ENCODE measurements at places on chromosomes 7 and 10.

GRCh38 chr7:2483494-2483893 is 7.3 kb upstream of the GRIFIN start:
- DNase-seq = peak; percentile 56

- DNase-seq = no peak
Measured at GRCh38 chr7:132422502-132423111, 153.7 kb downstream of the PLXNA4 start.

DNA sequence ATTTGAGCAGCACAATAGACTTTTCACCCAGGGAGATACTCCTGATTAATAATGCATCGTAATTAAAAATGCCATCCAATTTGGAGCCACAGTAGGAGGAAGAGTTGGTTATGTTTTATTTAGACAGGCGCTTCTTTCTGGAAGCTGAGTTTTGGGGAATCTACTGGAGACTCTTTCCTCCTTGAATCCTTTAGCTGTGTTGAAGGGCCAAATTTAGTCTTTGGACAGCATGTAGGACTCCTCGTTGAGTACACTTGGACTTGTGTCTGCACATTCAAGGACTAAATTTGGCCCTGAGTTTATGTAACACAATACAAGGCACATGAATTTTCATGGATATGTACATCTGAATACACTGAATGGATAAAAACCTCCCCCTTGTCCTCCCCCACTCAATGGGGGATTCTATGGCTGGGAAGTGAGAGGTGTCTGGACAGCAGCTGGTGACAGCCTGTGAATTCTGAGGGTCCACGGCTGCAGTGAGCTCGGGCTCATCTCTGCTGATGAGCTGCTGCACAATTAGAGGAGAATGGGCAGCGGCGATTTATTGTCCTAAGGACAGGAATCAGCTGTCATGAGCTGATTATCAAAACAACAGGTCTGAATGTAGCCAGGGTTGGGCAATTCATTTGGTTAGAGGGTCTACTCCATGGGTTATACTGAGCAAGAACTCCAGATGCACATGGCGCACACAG is 95.2 kb downstream of the PRTFDC1 start:
- no peak for DNase-seq

GRCh38 chr7:21358648-21359047 is 69.2 kb upstream of the SP4 start:
- no peak for DNase-seq

- DNase-seq = no peak
Measured at GRCh38 chr7:80153446-80153845, 18.8 kb downstream of the GNAI1 start.

GRCh38 chr7:158541346-158542010 is 46.1 kb downstream of the PTPRN2 start:
- no peak for DNase-seq

- no peak for DNase-seq
Measured at GRCh38 chr7:92988941-92989545, 128.7 kb downstream of the SAMD9 start.

DNA sequence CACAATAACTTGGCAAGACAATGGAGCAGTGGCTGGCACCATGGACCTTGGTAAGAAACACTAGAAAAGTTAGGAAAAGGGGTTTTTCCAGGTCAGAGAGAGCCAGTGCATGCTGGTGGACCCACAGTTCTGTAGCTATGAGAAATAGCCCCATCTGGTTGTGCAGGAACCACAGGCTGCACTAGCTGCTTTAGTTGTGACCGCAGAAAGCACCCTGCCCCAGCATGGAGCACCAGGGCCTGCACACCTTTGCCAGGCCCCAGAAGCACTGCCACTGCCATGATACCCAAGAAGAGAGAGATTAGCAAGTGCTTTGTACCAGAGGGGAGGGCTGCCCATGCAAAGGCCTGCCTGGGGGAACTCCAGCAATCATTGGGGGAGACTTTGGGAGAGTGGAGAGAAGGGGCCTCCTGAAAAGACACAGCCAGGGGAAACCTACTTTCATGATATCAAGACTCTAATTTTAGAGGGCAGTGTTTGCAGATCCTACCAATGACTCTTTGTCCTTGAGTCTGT is 256.1 kb upstream of the C7orf33 start:
- DNase-seq = no peak

GRCh38 chr10:122648599-122649428 is 50.8 kb downstream of the C10orf120 start:
- DNase-seq = peak; percentile 56

DNA sequence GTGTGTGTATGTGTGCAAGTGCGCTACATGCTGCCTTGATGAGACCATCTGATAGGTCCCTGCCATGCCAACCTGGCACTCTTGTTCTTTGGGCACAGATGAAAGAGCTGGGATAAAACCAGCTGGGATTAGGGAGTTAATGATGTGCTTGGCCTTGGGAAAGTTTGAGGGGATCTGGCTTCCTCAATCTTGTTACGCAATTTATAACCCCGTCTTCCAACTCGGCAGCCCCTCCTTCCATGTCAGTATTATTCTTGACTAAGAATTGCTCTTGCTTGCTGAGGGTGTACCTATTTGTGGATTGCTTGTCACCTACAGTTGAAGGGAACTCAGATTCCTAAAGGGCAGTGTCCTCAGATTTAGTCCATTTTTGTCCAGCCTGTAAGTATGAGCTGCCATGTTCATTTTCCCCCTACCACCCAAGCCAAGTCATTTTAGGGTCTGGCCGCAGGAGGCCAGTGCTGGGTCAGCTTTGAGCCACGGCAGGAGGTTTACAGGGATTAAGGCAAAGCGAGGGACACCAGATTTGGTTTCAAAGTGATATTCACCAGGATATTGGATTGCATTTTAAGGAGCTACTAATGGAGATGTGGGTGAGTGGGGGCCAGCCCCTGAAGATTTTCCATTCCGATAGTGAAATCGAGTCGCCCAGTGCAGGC is 34.1 kb upstream of the KCNMA1 start:
- DNase-seq = no peak

GRCh38 chr10:79162861-79163665 is 94.3 kb downstream of the ZMIZ1 start:
- no peak for DNase-seq

DNA sequence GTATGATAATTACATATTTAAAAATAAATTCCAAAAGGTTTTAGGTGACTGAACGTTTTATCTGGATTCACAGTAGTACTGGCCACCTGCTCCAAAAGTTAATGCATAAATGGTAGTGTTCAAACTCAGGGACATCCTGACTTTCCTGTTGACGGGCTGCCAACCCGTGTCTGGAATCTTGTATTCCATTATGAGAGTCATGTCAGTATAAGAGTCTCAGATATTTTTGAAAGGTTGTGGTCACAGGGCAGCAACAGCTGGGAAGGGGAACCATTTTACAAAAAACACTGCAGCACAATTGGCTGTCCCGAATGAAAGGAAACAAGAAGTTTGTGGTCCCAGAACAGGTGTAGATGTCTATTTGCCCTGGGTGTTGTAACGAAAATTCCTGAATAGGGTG is 2.8 kb downstream of the TDRD1 start:
- no peak for DNase-seq

DNA sequence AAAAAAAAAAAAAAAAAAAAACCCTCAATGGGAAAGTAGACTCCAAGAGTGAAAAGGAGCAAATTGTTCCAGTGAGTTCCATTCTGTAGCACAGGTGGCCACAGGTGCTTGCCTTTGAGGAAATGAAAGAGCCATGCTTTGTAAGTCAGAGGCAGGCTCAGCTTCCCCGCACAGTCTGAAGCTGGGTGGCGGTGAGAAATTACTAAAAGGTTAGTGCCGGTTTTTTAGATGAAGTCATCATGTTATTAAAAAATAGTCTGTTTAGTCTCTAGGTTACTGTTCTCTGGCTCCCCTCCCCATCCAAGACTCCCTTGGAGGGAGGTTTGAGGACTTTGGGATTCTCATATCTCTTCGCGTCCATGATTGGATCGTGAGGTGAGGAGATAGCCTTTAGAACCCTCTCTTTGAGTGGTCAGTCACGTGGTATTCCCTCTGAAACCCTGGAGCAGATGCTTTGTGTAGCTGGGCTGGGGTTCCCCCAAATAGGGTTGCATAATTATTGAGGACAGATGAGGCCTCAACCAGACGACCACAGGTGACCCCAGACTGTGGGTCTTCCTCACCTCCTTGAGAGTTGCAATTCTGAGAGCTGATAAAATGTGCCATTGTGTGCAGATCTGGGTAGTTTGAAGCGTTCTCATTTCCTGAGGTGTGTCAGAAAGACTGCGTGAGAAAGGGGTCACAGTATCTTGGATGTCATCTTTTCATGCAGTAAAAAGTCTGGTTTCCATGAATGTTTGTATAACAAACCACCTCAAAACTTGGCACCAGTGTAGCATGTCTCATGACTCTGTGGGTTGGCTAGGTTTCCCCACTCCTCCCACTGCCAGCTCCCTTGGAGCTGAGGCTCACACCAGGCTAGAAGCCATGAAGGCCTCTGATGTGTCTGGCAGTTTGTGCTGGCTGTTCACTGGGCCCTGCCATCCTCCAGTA is 27.1 kb downstream of the OGDH start:
- DNase-seq = no peak

GRCh38 chr7:31019509-31019908 is 32.6 kb upstream of the ADCYAP1R1 start:
- no peak for DNase-seq

DNA sequence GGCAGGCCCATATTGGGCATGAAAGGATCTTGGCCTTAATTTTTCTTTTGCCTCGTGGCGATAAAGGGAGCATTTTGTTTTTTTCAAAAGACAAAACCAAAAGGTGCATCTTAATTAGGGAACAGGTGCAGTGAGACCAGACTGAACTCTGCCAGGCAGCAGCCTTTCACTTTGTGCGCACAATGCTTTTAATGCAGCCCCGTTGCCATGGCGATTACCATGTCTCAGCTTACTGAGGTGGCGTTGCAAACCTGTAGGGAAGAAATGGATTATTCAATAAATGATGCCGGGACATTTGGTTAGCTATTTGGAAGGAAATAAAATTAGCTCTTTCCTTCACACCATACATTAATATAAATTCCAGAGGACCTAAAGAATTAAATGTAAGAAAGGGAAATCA is 61.9 kb downstream of the MYL10 start:
- DNase-seq = no peak

- no peak for DNase-seq
Measured at GRCh38 chr7:151243045-151243349, 5.5 kb downstream of the SMARCD3 start.

DNA sequence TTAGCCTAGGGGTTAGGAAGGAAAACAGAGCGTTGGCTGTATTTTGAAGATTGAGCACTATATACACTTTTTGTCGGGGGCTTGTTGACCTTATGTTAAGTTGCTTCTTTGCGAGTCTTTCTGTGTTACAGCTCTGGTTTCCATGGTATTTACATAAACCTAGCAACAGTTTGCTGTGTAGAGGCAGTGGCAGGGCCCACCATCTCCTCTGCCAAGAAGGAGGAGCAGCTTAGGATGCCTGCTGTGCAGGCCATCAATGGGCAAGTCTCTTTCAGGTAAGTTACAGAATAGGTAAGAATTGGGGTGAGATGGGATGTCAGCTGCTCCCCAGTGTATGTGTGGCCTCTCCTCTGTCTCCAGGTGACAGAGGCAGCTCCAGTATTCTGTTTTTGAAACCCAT is 485.5 kb downstream of the LRMDA start:
- no peak for DNase-seq

- peak; percentile 53 for DNase-seq
Measured at GRCh38 chr10:69914398-69915214, 112.9 kb downstream of the COL13A1 start.

DNA sequence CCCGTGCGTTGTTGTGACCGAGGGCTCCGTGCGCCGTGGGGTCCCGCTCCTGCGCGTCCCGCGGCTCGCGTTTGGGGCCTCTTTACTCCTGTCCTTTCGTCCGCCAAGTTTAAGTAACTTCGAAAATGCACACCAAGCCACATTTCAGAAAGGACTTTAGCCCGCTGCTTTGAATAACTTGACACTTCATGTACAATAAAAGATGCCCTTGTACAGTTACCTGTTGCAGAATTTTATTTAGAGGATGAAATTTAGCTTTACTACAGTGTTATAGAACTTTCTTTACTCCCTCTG is 459 bp downstream of the SUGCT start:
- no peak for DNase-seq

DNA sequence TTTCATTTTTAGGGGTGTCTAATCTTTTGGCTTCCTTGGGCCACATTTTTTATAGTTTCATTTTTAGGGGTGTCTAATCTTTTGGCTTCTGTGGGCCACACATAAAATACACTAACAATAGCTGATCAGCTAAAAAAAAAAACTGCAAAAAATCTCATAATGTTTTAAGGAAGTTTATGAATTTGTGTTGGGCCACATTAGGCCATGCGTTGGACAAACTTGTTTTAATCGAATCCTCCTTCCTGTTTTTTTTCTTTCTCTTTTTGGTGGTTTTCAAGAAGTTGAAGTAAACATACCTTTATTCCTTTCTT is 37.4 kb downstream of the ZNRF2 start:
- DNase-seq = no peak

DNA sequence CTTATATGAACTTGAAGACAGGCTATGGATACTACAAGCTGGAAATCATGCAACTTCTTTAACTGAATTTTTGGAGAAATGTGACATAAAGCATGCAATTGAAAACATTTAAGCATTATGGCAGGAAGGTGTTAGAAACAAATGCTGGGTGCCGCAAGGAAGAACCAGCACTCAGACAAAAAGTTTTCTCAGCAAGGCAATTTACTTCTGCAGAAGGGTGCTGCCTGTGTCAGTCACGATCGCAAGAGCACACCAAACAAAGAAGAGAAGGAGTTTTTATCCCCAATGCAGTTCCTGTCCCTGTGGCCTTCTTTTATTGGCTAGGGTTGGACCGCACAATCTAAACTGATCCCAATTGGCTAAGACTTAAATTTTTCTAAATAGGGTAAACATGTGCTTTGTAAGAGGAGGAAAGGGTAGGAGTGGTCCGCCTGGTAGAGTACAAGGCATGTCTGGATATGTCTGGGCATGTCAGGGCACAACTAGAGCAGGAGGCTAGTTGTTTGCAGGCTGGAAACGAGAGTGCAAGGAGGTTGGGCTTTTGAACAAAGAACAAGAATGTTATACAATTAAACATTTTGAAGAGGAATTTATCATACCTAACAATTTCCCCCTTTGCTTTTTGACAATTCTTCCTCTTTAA is 109.6 kb upstream of the FAM3C start:
- DNase-seq = no peak

DNA sequence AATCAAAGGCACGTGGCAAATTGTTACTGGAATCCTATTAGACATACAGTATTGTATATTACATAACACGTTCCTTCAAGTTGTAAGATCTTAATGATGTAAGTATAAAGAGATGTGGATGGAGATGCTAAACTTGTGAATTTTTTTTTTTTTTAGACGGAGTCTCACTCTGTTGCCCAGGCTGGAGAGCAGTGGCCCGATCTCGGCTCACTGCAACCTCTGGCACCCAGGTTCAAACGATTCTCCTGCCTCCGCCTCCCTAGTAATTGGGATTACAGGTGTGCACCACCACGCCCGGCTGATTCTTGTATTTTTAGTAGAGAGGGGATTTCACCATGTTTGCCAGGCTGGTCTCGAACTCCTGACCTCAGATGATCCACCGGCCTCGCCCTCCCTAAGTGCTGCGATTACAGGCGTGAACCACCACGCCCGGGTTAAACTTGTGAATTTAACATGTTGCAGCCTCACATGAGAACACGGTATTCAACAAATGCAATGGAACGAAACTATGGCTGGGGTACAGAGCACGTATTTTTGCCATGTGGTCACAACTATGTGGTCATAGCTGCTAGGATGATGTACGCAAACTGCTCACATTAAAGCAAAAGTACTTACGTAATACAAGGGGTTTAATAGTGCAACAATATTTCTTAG is 818 bp upstream of the SUPV3L1 start:
- DNase-seq = no peak

Measured in NCI-H510A treated with DMSO at 0.1 percent for 48 hours (cell line).